ENCODE measurements at places on chromosomes 5 and 9.

DNA sequence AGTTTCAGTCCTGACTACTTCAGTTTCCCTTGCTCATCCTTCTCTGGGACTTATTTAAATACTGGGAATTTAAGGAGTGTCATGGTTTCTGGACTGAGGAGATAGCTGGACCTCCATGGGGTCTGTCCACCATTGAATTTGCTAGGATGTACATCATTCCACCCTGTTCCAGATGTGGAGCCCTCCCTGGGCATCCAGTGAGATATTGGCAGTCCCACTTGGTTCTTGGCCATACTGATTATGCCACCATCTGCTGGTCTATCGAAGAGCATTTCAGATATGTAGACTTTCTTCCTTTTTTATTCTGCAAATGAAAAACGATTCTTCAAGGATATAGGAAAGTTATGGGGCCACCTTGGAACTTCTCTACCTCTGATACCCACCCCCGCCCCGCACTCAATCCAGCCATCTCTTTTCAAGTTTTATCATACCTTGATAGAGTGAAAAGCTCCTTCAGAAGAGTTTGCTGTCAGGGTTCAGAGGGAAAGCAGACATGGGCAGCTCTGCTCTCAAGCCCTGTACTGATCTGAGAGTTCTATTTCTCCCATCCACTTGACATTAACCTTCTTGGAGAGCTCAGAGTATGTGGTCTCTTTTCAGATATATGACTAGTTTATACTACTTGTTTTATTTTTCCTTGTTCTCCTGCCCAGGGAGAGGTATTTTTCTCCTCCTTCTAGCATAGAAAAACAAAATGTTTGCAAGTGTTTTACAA is 490.7 kb upstream of the SGCD start:
- H3K36me3 ChIP-seq, result no peaks in the 10 kb centered on the region
- no peak overlapping the region for H3K4me3 ChIP-seq
- DNase-seq, result no peak
- H3K4me1 ChIP-seq, result no peaks in the 10 kb centered on the region
- H3K27me3 ChIP-seq, result no peaks in the 10 kb centered on the region

DNA sequence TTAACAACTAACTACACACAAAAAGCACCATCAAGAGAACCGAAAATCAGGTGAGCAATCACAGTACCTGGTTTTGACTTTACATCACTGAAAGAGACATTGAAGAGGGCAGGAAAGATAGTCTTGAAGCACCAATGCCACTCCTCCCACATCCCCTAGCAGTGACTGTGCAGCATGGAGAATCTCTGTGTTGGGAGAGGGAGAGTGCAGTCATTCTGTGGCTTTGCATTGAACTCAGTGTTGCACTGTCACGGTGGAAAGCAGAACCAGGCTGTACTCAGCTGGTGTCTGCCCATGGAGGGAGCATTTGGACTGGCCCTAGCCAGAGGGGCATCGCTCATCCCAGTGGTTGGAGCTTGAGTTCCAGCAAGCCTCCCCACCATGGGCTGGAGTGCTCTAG is 40.4 kb downstream of the C5 start:
- H3K4me3 ChIP-seq, result no peak overlapping the region
- H3K4me1 ChIP-seq, result no peaks in the 10 kb centered on the region
- H3K27ac ChIP-seq, result no peak overlapping the region
- H3K36me3 ChIP-seq, result no peaks in the 10 kb centered on the region
- DNase-seq, result no peak
- peaks cover 2% of the 10 kb centered on the region for H3K27me3 ChIP-seq

DNA sequence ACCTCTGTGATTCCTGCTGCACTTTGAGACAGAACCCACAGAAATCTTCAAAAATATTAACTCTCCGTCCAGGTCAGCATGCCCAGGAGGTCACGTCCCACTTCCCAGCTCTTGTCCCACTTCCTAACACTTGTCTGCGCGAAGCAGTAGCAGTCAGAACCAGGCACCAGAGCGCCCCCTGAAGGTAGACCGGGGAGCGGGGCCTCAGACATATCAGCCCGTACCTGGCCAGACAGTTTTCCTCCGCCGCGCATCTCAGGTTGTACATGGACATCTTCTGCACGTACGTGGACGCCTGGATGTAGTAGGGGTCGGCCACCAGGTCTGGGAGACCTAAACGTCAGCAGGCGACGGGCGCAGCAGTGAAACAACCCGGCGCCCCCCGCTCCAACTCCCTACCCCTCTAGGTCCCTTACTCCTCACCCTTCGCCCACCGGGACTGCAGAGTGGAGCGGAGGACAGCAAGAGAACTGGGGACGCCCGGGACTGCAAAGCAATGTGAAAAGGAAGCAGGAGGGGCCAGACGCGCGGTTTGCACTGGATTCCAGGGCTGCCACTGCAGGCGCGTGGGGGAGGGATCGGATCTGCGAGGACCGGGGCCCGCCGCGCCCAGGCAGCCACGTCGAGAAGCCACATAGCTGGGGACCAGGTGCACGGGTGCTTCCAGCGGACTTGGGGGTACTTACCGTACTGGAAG is 1.2 kb downstream of the LOX start:
- peaks cover 75% of the 10 kb centered on the region for H3K27me3 ChIP-seq
- peak overlapping the region; percentile 52 for H3K4me3 ChIP-seq
- H3K27ac ChIP-seq, result no peak overlapping the region
- peaks cover 16% of the 10 kb centered on the region for H3K4me1 ChIP-seq
- DNase-seq, result peak; percentile 45
- no peaks in the 10 kb centered on the region for H3K36me3 ChIP-seq

DNA sequence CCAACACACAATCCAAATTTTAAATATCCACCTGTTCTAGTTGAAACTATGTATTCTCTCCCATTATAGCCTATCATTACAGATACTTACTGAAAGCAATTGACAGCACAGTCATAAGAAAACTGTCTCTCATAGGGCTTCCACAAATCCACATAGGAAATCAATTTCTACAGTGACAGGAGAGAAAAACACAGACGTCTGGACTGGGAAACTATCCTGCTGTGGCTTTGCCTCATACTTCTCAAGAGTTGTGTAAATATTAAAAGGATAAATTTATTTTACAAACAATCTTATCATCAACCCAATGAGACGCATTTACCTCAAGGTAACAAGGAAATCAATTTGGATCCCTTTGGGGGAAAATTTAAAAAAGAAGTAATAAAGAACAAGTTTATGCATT is 517.5 kb downstream of the EFNA5 start:
- no peak overlapping the region for H3K4me3 ChIP-seq
- no peaks in the 10 kb centered on the region for H3K36me3 ChIP-seq
- H3K27me3 ChIP-seq, result no peaks in the 10 kb centered on the region
- no peaks in the 10 kb centered on the region for H3K4me1 ChIP-seq
- no peak overlapping the region for H3K27ac ChIP-seq

GRCh38 chr5:168123631-168124528 is 167.6 kb upstream of the WWC1 start:
- no peak overlapping the region for H3K4me3 ChIP-seq
- peaks cover 5% of the 10 kb centered on the region for H3K4me1 ChIP-seq
- DNase-seq, result no peak
- H3K27me3 ChIP-seq, result no peaks in the 10 kb centered on the region
- no peak overlapping the region for H3K27ac ChIP-seq

DNA sequence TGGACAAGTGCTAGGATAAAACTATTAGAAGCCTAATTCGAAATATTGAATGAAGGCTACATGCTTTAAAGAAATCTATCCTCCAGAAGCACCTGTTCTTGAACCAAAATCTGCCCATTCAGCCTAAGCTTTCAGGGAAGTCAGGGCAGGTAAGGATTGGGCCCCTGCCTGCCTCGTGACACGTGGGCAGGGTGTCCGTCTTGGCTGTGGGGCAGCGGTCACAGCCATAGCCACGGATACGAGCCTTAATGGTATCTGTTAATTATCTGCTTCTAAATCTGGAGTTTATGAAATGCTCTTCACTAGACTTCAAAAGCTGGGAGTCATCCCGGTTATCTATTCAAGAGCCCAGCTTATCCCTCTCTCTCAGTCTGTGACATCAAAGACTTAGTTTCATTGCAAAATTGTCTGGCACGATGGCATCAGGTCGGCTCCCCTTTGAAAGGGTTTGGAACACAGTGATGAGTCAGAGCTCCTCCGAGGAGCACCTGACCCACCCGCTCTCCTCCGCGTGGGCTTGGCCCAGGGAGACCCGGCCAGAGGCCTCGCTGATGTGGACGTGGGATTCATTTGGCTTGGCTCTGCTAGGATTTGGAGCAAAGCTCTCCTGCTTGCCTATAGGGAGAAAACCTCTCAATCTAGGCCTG is 135.9 kb downstream of the MACROH2A1 start:
- no peak overlapping the region for H3K4me3 ChIP-seq
- no peak for DNase-seq
- H3K27me3 ChIP-seq, result peaks cover 28% of the 10 kb centered on the region

DNA sequence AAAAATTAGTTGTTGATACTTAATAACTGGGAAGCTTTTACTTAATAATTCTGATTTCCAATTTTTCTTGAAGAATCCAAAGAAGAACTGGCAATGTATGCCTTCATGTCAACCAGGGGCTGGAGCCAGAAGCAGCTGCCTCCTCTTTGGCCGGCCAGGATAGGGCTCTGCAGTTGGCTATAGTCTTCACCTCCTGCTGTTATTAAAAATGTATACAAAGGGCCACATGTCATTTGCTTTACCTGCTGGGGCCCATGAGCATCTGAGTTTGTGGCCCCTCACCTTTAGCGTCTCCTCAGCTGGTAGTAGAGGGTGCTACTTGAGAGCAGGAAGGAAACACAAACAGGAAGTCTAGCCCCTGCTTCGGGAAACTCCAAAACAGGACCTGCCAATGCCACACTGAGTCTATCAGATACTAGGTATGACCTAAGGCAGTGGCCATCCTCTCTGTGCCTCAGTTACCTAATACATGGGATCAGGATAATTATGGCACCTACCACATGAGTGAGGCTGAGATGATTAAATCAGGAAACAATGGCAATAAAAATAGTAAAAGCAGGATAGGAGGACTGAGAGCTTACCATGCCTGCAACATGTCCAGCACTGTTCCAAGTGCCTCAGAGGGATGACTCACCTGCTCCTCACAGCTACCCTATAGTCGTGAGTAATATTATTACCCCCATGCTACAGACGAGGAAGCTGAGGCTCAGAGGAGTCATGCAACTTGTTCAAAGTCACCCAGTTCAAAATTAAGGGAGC is 21.3 kb downstream of the CCDC69 start:
- no peaks in the 10 kb centered on the region for H3K27me3 ChIP-seq
- H3K4me1 ChIP-seq, result peaks cover 27% of the 10 kb centered on the region
- DNase-seq, result no peak
- no peak overlapping the region for H3K4me3 ChIP-seq
- H3K27ac ChIP-seq, result peak overlapping the region; percentile 68

- H3K4me3 ChIP-seq, result no peak overlapping the region
- H3K27me3 ChIP-seq, result no peaks in the 10 kb centered on the region
- H3K4me1 ChIP-seq, result peaks cover 13% of the 10 kb centered on the region
- H3K27ac ChIP-seq, result no peak overlapping the region
- peaks cover 5% of the 10 kb centered on the region for H3K36me3 ChIP-seq
Observed at GRCh38 chr9:36251428-36251827, 6.8 kb downstream of the GNE start.

DNA sequence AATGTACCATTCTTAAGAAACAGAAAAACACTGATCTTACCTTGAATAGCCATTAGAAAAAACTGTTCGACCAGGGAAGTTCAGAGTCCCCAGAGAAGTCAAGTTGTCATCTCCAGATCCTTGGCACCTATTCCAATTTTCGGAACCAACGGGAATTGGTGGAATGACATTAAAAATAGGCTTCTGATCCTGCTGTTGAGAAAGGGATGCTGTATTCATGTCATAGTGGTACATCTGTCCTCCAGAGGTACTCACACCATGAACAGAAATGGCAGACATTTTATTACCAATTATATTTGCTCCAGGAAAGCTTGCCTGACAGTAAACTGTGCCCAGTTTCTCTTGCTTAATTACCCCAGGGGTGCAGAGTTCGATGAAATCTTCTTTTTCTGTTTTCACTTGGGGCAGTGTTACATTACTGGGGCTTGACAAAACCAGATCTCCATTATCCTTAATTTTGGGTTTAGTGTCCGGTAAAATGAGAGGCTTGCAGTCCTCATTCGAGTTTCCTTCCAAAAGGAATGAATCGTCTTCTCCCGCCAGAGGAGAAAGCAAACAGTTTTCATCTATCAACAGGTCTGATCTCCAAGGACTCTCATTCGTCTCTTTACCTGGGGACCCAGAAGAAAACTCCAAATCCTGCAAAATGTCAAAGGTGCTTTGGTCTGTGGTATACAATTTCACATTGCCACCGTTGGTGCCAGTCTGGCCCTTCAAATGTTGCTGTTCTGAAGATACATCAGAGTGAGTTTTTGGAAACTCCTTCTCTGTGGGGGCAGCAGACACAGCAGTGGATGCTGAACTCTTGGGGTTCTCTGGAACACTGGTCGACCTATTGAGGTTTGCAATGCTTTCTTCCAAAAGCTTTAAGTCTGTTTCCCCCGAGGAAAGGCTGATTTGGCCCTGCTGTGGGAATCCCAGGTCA is 3.6 kb downstream of the NR3C1 start:
- H3K27ac ChIP-seq, result no peak overlapping the region
- peaks cover 43% of the 10 kb centered on the region for H3K36me3 ChIP-seq
- no peak for DNase-seq
- H3K27me3 ChIP-seq, result no peaks in the 10 kb centered on the region

DNA sequence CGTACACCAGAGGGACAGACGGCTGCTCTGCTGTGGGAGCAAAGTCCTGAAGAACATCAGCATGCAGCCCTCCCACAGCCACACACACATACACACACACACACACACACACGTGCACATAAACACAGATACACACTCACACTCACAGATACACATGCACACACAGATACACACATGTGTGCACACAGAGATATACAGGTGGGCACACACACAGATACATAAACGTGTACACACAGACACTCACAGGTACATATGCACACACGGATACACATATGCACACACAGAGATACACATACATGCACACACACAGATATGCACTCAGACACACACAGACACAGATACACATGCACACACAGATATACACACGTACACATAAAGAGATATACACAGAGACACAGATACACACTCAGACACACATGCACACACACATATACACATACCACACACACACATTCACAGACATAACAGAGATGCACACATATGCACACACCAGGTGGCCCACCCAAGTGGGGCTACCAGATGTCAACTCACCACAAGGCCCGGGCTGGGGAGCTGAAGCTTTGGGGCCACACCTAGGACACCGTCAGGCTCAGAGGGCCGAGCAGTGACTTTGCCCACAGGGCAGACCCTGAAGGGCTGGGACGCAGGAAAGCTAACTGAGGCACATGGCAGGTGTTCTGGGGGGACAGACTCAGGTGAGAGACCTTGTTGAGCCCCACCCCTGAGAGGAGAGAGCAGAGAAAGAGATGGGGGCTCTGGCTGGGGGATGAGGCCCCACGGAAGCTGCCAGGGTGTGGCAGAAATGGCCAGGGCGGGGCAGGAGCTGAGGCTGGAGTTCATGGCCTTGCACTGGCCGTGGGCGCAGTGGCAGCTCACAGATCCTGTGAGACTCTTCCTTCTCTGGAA is 148.6 kb upstream of the PPP1R26 start:
- H3K4me3 ChIP-seq, result no peak overlapping the region
- H3K36me3 ChIP-seq, result no peaks in the 10 kb centered on the region
- no peak overlapping the region for H3K27ac ChIP-seq
- peaks cover 3% of the 10 kb centered on the region for H3K27me3 ChIP-seq
